Thymus (tissue), 14 donors: ENCODE measurements at places on chromosomes 12 and 14.
A peak's percentile ranks its signal among the peaks of the same experiment; 100 is the strongest.

DNA sequence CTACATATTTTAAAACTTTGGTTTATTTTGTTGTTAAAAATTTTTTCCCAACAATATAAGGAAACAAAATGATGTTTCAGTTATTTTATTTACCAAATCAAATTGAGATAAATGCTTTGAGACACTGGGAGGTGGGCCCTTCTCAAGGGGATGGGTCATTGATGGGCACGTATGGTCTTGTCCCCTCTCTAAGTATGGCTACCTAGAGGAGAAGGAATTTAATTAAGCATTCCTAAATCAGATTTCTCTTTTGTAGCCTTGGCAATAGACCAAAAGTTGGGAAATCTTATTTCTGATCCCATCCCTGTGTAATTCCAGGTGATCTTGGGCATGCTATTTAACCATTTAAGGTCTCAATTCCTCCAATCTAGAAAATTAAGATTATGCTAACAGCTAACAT is 79.0 kb downstream of the SCN8A start:
- no peak for DNase-seq

- no peak for DNase-seq
Measured at GRCh38 chr14:65604936-65605335, 192.4 kb downstream of the FUT8 start.

- DNase-seq: no peak
Measured at GRCh38 chr14:83827383-83827782, 1702.6 kb upstream of the FLRT2 start.

DNA sequence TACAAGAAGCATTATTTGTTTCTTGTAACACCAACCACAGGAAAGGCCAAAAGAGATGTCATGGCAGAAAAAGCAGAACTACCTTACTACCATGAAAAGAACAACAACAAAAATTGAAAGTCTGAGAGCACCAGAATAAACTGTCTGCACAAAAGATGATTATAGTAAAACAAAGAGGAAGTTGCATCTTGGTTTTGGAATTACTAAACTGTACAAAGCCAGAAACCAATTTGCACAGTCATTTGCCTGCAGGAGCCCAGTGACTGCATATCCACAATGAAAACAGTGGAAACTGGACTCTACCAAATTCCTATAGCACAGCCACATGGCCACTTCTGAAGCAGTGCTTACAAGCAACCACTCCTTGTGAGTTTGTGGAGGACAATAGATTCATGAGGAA is 276.2 kb downstream of the SSPN start:
- DNase-seq: no peak

GRCh38 chr12:109557805-109558204 is 15.5 kb downstream of the MMAB start:
- DNase-seq: no peak

DNA sequence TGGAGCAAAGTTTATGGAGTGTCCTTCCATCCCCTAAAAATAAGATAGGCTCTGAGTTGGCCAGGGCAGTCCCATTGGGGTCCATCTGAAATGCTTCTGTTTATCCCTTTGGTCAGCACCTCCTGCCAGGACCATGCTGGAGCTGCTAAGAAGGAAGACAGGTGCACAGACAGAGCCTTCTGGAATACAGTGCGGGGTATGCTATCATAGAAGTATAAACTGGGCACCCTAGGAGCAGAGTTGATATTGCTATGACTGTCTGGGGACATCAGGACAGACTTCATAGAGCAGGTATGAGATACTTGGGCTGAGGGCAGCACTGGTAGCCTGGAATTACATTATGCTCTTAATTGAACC is 170.4 kb upstream of the HIF1A start:
- DNase-seq: no peak

GRCh38 chr14:101482066-101482465 is 79.2 kb upstream of the DIO3 start:
- no peak for DNase-seq

- DNase-seq: peak; percentile 57
Measured at GRCh38 chr14:67569011-67569650, 30.9 kb downstream of the PIGH start.

DNA sequence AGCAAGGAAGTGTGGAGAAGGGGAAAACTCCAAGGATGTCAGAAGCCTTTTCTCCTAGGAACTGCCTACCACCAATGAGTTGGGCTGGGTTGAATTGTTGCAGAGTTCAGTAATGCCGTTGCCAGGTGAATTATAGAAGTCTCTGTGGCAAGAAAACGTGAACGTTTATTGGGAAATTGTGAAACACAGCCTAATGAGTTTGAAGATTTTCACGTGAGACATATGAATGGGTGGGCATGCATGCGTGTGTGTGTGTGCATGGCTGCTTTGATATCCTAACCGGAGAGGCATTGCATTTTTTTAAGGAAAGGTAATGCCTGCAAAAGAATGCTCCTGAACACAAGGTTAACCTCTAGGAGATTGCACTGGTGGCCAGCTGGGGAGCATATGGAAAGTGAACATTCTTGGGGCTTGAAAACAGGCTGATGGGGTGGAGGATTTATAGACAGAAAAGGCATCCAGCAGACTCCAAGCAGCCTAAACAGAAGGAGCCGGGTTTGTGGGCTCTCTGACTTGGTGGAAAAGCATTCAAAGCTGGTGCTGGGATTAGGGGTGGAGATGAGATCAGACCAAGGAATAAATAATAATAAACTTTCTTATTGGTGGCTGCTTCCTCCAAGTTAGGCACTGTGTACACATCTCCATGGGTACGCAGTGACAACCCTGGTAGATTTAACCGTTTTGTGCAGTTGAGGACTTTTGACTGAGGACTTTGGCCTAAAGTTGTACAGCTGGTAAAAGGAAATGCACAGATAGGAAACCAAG is 67.8 kb downstream of the NTF3 start:
- no peak for DNase-seq

DNA sequence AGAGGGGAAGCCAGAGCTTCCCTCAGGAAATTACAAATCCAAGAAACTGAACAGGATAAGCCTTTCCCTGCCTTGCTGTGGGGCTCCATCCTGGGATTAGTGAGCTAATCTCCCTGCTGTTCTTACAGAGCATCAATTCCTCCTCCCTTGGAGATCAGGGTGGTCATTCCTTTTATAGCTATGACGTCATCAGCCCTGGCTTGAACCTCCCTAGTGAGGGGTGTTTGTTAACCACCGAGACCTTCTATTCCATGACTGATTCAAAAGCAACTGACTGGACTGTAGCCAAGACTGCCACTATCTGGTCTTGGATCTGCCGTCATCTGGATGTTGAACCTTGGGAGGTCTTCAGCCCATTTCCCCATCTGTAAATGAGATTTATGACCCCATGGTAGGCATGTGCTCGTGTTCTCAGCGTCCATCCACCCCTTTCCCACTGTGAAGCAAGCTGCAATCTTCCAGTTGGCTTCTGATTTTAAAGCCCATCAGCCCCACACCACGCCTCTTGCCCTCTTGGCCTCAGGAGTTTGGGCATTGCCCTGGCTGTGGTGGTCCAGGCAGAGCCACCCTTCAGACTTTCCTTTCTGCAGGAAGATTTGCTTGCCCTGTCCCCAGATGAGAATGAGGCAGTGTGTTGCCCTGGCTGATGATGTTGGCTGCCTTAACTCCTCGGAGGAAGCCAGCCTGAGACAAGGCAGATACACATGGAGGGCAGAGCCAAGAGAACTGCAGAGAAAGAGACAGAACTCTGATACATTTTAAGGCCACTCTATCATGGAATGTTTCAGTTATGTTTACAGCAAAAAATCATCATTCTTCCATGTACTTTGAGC is 59.6 kb upstream of the ACTN1 start:
- DNase-seq: no peak
